ENCODE measurements at places on chromosomes 5 and 9.

DNA sequence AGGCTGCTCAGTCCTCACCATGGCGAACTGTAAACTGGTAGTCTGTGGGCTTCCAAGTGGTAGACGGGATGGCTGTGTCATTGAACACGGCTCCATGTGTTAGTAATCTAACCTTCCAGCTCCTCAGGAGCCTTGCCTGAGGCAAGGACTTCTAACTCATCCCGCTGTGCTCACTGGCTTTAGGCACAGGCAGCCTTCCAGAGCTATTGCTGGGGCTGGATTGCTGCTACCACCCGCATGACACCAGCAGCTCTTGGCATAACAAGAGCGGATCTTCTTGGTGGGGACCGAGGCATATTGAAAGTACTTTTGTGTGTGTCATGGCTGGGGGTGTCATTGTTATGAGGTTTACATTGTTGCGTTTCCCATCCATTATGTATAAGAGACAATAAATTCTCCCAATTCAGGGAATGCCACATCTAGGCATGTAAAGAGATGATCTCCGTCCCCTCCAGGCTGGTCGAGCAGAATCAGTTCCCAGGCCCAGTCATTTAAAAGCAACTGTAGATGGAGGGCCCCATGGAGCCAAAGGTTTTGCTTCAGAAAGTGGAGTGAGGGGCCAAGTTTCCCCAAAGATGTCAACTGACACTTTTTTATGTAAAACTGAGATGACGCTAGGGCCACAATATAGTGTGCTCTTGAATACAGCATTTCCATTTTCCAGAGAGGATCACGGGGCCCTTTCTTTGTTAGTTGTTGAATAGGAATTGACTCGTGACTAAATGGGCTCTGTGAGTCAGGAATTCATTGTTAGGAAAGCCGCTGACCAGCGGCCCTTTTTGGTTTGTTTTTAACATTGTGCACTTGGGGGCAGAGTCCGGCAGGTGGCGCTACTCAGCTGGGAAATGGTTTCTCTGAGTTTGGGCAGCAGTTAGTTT lies 759.5 kb downstream of the TAF11L14 start:
- no peak for DNase-seq

GRCh38 chr9:110995420-110996340 lies 42.6 kb downstream of the LPAR1 start:
- no peak for DNase-seq

DNA sequence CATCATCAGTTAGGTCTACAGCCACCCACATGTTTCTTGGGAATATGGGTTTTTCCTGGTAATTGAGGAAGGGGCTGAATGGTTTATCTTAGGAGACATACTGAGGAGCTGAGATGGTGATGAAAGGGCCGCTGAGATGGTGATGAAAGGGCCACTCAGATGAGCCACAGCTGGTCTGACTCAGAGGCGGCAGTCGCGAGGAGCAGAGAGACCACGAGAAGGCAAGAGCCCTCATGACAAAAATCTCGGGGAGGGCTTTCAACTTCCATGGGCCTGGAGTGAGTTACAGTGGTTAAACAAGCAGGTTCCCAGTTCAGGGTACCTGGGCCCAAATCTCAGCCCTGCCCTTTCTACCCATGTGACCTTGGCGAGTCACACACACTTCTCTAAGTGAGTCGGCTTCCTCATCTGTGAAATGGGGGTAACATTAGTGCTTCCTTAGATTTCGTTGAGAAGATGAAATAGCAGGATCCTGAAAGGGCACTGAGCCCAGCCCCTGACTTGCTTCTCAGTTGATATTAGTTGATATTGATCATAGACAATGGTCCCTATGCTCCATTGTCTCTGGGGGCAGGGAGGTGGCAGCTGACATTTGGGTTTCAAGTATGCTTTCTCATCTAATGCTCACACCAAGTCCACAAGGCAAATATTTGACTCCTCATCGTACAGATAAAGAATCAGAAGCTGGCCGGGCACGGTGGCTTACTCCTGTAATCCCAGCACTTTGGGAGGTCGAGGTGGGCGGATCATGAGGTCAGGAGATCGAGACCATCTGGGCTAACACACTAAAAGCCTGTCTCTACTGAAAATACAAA lies 169.5 kb downstream of the RGS3 start:
- DNase-seq: no peak

DNA sequence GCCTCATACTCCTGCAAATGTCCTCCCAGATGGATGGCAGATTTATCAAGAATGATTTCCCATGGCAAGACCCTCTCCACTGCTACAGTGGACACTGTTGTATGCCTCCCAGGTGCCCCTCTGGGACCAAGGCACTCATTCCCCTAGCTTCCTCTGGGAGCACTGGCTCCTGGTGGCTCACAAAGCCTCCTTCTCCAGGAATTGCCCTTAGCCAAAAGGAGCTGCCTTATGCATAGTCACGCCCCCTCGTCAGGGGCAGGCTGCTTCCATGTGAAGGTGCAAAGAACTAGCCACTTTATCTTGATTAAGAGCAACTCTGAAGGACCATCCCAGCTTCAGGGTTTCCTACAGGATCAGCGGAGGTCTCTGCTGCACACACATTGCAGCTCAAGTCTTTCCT lies 358.1 kb downstream of the CDK5RAP2 start:
- DNase-seq: no peak

DNA sequence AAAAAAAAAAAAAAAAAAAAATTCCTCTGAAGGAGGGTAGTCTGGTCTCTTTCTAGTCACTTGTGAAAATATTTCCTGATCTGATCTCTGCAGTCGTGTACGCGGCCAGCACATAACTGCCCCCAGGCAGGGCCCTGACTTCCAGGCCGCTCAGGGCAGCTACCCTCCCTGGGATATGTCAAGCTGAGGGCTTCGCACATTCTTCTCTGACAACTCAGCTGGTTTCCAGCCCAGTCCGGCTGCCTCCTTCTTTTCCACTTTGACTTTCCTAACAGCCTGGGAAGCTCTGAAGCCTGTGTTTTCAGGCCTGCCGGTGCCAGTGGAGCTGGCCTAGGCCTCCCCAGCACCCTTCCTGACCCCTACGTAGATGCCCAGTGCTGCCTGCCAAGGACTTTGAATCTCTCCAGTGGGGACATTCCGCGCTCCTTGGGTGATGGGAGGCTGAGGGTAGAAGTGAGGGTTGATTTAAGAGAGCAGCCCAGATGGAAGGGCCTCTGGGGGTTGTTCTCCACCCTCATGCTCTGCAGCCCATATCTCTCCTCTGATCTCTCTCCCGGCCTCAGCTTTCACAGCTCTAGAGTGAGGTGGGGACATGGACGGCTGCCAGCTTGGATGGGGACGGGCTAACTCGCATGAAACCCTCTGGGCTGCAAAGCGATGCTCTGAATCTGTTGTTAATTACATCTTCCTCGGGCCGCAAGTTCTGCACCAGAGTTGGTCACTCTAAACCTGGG lies 20.7 kb downstream of the COL5A1 start:
- no peak for DNase-seq

- DNase-seq: no peak
Observed at GRCh38 chr5:178545941-178546674, 44.1 kb downstream of the COL23A1 start.

GRCh38 chr5:55232985-55233928 lies at the start of gene CCNO:
CCNO (minus strand) TSS chr5:55233608; CDS start chr5:55233523, 85 bp downstream.
- DNase-seq: no peak

DNA sequence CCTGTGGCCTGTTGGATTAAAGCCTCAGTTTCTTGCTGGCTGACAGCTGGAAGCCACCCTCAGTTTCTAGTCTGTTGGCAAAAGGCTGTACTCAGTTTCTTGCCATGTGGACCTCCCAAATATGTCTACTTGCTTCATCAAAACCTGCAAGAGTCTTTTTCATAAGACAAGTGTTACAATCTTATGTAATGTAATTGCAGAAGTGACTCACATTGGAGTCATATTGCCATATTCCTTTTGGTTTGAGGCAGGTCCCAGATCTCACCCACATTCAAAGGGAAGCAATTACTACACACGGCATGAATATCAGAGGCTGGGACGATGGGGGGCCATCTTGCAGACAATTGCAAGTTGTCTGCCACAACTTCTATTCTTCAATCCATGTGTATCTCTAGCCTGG lies 286.7 kb upstream of the IL12B start:
- no peak for DNase-seq

DNA sequence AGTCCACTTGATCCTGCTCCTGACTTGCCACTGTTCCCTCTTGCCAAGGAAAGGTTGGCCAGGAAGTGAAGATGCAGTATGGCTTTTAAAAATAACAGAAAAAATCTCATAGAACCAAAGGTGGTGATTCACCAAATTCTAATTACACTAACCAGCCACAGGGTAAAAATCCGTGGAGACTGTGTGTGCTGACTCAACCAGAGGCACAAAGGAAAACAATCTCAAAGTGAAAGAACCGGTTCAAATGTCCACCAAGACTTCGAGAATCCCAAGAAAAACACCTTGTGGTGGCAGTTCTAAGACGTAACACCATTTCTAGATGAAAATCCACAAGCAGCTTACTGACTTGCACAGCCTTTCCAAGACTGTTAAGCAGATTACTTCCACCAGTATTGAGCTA lies 279.1 kb downstream of the TLE1 start:
- DNase-seq: no peak

- no peak for DNase-seq
Observed at GRCh38 chr5:170885809-170886208, 24.0 kb downstream of the RANBP17 start.

GRCh38 chr5:163658702-163659567 lies 153.5 kb downstream of the MAT2B start:
- no peak for DNase-seq

- DNase-seq: no peak
Observed at GRCh38 chr5:92916036-92916435, 665.0 kb downstream of the NR2F1-AS1 start.

- DNase-seq: no peak
Observed at GRCh38 chr9:97930972-97931371, 7.0 kb downstream of the HEMGN start.

GRCh38 chr5:142025637-142026036 lies 12.8 kb upstream of the GNPDA1 start:
- DNase-seq: no peak

DNA sequence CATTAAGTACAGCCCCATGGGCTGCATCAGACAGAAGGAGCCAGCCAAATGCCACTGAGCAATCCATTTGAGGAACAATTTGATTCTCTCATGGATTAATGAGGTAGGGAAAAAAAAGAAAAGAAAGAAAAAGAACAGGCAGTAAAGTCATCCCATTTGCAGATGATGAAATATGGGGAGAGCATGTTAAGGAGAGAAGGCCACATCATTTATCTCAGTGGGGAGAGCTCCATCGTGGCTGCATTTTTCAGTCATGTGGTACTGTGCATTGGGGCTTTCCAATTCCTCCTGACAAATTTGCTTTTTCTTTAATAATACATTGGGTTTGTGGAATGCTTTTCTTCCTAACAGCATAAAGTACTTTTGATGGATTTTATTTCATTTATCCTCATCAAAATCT lies 375.2 kb upstream of the TLE4 start:
- DNase-seq: no peak

DNA sequence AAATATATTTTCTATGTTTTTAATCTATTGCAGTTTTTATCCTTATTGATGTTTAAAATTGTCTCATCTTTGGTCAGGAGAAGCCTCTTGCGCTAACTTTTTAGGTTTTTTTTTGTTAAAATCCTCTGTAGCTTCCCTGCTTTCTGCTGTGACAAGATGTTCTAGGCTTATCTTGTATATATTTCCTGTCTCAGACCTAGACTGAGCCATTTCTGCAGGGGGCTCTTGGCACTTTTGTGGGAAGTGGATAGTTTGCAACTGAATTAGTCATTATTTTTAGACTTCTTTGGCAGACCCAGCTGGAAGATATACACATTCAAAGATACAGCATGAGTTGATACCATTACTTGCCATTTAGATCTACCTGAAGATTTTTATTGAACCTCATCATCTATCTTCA lies 28.8 kb downstream of the TCERG1 start:
- no peak for DNase-seq

DNA sequence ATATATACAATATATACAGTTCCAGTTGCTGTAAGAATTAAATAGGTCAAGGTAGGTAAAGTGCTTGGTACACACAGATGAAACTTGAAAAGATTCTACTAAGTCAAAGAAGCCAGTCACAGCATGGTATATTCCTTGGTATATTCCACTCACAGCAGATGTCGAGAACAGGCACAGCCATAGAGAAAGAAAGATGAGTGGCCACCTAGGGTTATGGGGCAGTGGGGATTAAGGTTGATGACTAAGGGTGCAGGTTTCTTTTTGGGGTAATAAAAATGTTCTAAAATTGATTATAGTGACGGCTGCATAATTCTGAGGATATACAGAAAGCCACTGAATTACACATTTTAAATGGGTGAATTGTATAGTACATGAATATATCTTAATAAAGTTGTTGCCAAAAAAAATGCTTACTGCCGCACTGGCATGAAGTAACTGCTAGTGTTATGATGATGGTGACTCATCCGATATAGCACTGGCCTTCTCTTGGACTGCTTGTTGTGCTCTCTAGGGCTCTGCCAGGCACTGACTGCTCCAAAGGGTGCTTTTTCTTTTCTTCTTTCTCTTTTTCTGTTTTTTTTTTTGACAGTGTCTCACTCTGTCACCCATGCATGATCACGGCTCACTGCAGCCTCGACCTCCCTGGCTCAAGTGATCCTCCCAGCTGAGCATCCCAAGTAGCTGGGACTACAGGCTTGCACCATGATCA lies 23.5 kb downstream of the TBC1D2 start:
- DNase-seq: no peak

- DNase-seq: no peak
Observed at GRCh38 chr5:96619946-96620345, 42.2 kb upstream of the CAST start.

GRCh38 chr9:35996358-35996970 lies 38.5 kb upstream of the OR2S2 start:
- no peak for DNase-seq

GRCh38 chr5:133700251-133700650 lies 87.9 kb upstream of the FSTL4 start:
- DNase-seq: no peak

DNA sequence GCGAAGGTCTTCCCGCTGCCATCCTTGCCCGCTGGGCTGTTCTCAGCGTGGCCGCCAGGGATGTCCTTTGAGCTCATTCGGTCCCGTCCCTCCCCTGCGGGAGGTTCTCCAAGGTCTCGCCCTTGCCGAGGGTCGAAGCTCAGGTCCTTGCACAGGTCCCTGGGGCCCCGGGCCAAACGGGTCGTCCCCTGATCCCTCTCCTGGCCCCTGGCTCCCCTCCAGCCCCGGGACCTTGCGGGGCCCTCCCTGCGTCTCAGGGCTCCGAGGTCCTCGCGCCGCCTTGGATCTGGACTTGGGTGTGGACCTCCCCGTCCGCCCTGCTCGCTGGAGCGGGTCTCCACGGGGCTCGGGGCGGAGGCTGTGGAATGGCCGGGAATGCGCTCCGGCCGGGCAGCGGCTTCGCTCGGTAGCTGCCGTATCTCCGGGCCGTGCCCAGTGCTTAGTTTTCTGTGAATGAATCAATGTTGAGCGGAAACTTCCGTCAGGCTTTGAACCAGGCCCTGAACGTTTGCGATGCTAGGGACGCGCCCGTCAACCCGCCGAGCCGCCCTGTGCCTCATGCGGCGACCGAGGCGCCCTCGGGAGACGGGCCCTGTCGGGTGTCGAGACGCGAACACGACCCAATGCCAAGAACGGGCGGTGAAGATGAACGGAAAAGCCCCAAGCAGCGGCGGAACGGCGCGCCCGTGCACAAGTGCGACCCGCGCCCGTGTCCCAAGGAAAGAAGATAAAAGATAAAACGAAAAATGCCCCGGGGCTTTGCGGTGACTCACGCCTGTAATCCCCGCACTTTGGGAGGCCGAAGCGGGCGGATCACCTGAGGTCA lies 780 bp downstream of the RNU6ATAC start:
- DNase-seq: peak; percentile 60
